Fibroblast of skin of right quadriceps (primary cell): ENCODE measurements at places on chromosomes 1 and 21.

DNA sequence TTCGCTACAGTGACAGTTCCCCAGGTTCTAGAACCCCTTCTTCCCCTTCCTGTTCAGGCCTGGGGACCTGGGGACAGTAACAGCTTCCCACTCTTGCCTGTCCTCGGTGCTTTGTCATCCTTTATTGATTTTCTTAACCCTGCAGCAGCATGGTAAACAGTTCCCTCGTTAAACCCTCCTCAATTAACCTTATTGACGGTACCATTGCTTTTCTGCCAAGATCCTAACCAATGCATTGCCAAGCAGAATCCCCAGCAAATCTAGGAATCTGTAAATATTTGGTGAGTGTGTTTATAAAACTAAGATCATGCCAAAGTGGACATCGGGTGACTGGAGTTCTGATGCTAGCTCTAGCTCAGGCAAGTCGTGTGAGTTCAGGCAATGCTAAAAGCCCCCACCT, 99.6 kb upstream of the KAZN start:
- no peak for DNase-seq

GRCh38 chr1:155555915-155556314, 6.7 kb downstream of the ASH1L start:
- DNase-seq: no peak

- no peak for DNase-seq
Measured at GRCh38 chr1:58620259-58620658, 43.2 kb upstream of the TACSTD2 start.

DNA sequence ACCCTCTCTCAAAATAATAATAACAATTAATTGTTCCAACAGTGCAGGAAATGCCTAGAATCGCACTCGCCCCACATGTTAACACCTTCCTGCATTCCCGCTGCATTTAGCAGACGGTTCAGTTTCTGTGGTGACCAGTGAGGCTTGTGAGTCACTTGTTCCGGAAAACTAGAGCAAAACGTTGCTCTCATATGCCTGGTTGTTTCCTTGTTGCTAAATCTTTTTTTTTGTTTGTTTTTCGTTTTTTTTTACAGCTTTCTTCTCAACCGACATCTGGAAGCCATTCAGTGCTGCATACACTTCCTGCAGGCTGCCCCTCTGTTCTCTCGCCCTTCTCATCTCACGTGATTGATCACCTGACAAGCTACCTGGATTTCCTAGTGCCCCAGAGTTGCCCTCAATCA, 56.9 kb upstream of the TMPRSS2 start:
- DNase-seq: peak; percentile 90

- peak; percentile 47 for DNase-seq
Measured at GRCh38 chr1:53381790-53382401, 54.0 kb upstream of the LRP8 start.

DNA sequence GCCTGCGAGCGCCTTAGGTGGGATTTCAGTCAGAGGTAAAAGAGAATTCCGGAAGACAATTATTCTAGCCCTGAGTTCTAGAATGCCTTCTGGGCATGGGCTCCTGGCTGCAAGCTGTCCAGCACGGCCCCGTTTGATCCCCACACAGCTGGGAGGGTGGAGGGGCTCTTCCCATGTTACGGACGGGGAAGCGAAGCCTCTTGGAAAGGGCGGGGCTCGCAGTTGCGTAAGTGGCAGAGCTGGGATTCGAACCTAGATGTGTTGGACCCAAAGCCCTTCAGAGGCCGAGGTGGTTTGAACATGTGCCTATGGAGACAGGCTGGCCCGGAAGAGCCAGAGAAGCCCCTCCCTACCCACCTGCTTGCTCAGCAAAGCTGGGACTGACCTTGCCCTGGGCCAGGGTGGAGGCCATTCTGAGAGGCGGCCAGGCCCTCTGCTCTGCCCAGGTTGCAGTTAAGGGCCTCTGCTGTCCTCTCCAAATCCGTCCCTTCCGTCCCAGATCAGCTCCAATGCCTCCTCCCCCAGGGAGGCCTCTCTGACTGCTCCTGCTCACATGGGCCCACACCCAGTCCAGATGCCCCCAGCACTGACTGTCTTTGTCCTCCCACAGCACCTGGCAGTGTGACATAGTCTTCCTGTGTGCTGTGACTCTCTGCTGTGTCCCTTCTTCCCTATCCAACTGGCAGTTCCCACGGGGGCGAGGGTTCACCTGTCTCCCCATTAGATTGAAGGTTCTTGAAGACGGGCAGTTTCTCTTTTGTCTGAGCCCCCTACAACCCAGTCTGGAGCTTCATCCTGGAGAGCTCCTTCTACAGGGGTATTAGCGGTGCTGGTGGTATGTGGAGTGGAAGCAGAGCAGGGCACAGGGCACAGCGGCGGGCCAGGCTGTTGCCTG, 1.2 kb upstream of the HSPB7 start:
- no peak for DNase-seq

- no peak for DNase-seq
Measured at GRCh38 chr21:34590520-34590919, 24.4 kb downstream of the RCAN1 start.

DNA sequence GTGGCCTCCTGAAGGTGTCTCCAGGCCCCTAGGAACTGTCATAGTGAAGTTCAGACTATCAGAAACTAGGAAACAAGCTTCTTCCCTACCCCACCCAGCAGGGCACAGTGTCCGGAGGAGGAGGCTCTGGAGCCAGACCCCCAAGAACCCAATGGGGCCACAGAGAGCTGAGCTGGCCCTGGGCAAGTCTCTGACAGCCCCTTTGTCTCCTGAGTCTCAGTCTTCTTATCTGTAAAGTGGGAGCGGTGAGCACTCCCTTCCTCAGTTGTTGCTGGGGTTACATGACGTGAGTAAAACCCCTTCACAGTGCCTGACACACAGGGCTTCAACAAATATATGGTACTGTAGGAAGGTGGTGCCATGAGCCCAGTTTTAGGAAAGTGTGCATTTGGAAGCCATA, 675.8 kb downstream of the MATN1 start:
- no peak for DNase-seq

DNA sequence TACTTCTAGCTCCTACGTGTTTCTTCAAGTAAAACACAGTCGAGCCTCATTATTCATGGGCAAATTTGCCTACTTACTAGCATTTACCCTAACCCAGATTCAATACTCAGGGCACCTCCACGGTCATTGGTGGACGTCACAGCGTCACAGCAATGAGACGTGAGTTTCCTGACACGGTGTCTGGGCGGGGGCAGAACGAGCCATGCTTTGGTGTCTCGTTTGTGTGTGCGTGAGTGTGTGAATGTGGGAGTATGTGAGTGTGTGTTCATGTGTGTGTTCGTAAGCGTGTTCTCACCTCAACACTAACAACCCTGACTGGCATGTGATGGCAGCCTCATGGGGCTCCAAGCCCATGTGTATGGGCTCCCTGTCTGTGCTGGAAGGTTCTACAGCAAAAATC, 17.5 kb upstream of the COL18A1 start:
- DNase-seq: no peak

DNA sequence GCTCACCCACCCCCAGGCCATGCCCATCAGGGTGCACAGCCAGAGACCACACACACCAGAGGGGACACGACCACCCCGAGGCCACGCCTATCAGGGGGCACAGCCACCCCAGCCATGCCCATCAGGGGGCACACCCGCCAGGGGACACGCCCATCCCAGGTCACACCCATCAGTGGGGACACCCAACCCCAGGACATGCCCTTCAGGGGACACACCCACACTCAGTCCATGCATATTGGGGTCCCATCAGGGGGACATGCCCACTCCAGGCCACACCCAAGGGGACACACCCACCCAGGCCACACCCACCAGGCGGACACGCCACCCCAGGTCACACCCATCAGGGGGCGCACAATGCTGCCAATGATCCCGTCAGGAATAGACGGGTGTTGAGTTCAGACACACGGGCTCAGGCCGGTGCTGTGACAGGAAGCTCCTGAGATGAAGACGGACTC, 20.7 kb downstream of the MCM3AP start:
- no peak for DNase-seq

GRCh38 chr1:199312626-199313025, 673.8 kb downstream of the PTPRC start:
- no peak for DNase-seq

GRCh38 chr1:44406737-44407429, 1.8 kb downstream of the RNF220 start:
- DNase-seq: no peak

DNA sequence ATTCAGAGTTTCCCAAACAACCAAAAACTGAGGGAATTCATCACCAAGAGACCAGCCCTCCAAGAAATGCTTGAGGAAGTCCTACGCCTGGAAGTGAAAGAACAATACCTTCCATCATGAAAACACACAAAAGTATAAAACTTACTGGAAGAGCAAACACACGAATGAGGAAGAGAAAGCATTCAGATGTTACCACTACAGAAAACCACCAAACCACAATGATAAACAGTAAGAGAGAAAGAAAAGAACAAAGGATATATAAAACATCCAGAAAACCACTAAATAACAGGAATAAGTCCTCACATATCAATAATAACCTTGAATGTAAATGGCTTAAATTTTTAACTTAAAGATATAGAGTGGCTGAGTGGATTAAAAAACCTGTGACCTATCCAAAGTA, 58.5 kb upstream of the BCL10 start:
- peak; percentile 49 for DNase-seq

- DNase-seq: peak; percentile 98
Measured at GRCh38 chr1:39398278-39399021, 93.0 kb upstream of the BMP8A start.

- DNase-seq: peak; percentile 53
Measured at GRCh38 chr1:71350805-71351204, 270.0 kb upstream of the ZRANB2 start.
